Activated naive CD8-positive, alpha-beta T cell treated with anti-CD3 and anti-CD28 coated beads, Interleukin-2, amount 50 U/mL, for 16 hours (primary cell): ENCODE measurements at places on chromosomes 16 and 17.
A peak's percentile ranks its signal among the peaks of the same experiment; 100 is the strongest.

- DNase-seq = no peak
Observed at GRCh38 chr16:24499193-24499814, 40.1 kb upstream of the RBBP6 start.

DNA sequence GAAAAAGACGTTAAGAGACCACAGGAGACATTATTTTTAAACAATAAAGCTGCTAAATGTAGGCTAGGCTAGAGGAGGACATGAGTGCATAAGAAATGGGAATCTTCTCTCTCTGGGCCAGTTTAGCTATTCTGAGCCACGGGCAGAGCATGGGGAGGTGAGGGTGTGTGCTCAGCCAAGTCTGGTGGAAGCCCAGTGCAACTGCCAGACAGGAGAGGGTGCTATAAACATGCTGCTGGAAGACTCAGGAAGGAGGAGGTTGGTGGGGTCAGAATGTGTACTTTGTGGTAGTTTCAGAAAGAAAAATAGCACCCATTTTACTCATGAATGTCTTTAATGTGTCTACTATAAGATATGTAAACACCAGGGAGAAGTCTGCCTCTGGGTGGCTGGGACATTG, 5.9 kb upstream of the SDK2 start:
- no peak for DNase-seq

DNA sequence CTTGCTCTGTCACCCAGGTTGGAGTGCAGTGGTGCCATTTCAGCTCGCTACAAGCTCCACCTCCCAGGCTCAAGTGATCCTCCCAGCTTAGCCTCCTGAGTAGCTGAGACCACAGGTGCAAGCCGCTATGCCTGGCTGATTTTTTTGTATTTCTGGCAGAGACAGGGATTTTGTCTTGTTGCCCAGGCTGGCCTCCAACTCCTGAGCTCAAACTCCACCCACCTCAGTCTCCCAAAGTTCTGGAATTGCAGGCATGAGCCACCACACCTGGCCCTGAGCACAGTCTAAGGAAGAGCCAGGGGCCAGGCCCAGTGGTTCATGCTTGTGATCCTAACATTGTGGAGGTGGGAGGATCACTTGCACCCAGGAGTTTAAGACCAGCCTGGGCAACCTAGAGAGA, 21.8 kb upstream of the BCO1 start:
- no peak for DNase-seq

DNA sequence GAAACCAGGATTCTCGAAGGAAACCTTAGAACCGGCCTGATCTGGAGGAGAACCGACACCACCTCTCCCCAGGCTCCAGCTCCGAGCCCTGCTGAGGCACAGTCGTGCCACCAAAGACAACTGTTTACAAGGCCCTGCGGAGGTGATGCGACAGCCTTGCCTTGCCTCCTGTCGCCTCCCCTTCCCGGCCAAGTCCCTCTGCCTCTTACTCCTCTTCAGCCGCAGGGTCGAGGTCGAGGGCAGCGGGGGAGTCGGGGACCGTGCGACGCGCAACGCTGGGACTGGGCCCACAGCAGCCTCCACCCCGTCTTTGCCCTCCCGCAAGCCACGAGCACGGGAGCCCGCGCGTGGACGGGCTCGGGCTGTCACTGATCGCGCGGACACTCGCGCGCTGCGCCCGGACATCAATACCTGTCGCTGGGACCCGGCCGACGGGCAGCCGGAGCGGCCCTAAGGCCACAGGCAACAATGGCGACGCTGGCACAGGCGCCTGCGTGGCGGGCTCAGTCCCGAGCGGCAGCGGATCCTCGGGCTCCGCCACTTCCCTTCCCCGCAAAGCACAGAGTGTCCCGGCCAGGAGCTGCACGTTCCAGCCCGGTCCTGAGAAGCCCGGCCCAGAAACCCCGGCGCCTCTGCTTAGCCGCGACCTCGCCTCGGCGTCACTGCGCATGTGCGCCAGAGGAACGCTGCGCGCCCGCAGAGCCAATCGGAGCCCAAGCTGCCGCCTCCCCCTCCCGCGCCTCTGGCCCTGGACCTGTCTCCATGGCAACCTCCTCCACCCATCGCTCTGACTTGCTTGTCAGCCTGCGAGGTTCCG, at the start of gene ZNF287:
Gene ZNF287 (minus strand): TSS at position 664 of the 817 bp plus-strand sequence. CDS start 1,473 bp downstream, outside the sequence.
- peak; percentile 89 for DNase-seq

DNA sequence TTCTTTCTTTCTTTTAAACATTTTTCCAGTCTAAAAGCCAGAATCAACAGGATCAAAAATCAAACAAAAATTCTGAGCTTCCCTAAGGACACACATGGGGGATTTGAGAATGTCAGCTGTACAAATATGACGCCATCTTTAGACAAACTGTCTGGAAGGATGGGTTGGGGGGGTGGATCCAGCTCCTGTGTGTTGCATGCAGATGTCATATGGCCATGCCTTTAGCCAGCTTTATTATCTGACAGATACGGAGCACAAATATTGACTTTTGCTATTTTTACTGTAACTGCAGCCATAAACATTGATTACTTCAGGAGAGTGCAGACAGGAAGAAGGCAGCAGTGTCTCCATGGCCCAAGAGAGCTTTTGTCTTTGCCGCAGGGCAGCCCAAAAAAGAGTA, 279.4 kb upstream of the ELAC2 start:
- DNase-seq = no peak

DNA sequence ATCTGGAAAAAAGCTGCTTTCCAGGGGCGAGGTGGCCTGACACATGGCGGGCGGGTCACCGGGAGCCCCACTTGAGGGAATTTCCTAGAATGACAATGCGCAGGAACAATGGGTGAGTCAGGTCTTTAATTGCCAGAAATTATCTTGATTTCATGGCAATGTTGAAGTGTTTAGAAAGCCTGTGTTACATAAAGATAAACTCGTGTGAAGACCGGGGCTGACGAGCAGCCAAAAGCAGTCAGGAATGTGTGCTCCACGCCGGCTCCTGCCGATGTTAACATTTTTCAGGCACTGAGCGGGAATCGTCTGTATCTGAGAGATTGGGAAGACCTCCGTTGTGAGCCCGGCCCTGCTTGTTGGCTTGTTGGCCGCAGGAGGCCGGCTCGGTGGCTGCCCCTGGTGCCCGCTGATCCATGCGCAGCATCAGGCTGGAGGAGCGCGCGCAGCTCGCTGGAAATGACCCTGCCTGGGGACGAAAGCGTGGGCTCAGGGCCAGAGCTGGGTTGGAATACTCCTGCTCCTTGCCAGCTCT, 353.1 kb downstream of the FOXL1 start:
- no peak for DNase-seq

GRCh38 chr17:45139533-45139920, 4.0 kb downstream of the ACBD4 start:
- DNase-seq = no peak

- DNase-seq = no peak
Observed at GRCh38 chr16:85429776-85430522, 183.2 kb upstream of the GSE1 start.

DNA sequence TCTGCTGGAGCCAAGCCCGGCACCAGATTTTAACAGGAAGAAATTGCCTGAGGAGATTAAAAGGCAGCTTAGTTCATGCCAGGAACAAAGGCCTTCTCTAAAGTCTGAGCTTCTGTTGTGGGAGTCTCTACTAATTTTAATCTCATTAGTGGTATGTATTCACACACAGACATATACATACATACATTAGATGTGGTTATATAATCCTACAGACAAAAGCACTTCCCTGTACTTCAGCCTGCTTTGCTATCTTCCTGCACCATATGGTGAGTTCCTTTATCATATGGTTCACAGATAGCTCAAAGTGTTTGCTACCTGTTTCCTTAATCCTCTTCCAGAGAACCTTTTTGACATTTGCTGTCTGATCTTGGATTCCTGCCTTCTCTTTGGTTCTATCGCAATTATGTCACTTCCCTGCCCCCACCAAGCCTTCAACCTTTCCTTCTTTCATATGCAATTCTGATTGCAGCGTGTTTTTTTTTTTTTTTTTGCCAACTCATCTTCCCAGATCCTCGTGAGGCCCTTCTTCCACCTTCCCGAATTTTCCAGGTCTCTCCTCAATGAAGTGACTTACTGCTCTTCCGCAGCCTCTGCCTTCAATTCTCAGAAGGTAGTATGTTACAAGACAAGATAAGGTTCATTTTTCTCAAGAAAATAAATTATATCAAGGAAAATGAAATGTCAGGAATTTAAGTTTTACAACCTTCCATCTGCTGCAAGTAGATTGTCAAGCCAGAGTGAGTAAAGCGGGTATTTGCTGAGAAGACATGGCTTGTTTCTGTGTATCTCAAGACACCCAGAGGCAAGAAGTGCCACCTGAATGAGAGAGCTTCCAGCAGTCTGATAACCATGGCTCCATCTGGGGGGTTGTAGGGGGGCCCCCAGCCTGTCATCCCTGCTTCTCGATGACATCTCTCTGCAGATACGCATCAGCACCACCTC, 120.2 kb upstream of the CACNG3 start:
- no peak for DNase-seq

GRCh38 chr17:45170280-45170930, 8.7 kb downstream of the HEXIM2 start:
- DNase-seq = no peak

DNA sequence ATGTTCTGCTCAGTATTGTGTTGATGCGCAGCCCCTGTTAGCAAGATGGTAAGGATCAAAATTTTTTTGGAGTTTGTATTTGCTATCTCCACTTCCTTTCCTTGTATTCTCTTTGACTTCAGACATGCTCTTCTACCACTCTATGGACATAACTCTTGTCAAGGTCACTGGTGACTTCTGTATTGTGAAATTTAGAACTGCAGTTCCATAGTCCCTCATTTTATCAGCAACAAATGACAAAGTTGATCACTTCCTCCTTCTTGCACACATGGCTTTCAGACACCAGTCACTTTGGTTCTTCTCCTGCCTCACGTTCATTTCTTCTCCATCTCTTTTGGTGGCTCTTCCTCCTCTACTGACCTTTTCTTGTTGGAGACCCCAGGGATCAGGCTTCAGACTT, 21.1 kb downstream of the COX11 start:
- no peak for DNase-seq

- no peak for DNase-seq
Observed at GRCh38 chr17:77036841-77037381, 103.9 kb upstream of the SEC14L1 start.

- no peak for DNase-seq
Observed at GRCh38 chr17:80774643-80775281, 216.9 kb upstream of the CHMP6 start.

DNA sequence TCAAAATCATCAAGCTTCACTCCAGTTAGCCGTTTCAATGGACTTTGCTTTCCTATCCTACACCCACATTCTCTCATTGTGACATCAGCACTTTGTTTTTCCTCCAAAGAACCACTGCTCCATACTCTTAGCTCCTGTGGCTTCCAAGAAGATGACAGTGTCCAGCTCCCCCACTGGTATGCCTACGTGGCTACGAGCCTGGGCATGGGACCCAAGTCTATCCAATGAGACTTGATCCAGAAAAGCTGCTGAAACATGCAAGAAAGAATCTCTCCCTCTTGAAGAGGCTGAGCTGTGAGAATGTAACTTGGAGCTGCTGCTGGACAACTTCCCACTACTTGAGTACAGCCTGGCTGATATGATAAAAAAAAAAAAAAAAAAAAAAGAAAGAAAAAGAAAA, 9.4 kb downstream of the TOX3 start:
- no peak for DNase-seq
